ENCODE measurements at places on chromosomes 4 and X.
A peak's percentile ranks its signal among the peaks of the same experiment; 100 is the strongest.

DNA sequence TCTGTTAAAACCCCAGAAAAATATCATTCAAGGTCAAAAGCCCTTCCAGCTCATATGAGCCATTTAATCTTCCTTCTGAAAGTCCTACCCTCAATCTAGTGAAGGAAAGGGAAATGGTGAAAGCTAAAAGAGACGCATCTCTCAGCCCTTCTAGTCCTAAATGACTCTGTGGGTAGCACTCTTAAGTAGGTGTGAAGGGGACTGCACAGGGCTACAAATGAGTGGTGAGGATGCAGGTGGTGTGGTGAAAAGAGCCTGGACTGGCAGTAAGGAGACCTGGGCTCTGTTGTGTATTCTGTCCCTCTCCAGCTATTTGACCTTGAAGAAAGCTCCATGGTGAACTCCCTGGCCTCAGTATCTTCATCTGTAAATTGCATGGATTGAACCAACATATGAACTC, 671.8 kb upstream of the DIPK2B start:
- no peak overlapping the region for H3K27ac ChIP-seq
- H3K4me3 ChIP-seq: no peak overlapping the region
- H3K27me3 ChIP-seq: no peaks in the 10 kb centered on the region
- no peak for DNase-seq

GRCh38 chr4:101183666-101184373, 163.5 kb downstream of the PPP3CA start:
- no peaks in the 10 kb centered on the region for H3K36me3 ChIP-seq
- no peak overlapping the region for H3K27ac ChIP-seq
- peaks cover 24% of the 10 kb centered on the region for H3K4me1 ChIP-seq
- DNase-seq: no peak
- no peaks in the 10 kb centered on the region for H3K27me3 ChIP-seq

- H3K4me1 ChIP-seq: no peaks in the 10 kb centered on the region
- no peak for DNase-seq
- no peak overlapping the region for H3K27ac ChIP-seq
- no peaks in the 10 kb centered on the region for H3K27me3 ChIP-seq
Observed at GRCh38 chrX:96447161-96447560, 237.5 kb upstream of the DIAPH2 start.

DNA sequence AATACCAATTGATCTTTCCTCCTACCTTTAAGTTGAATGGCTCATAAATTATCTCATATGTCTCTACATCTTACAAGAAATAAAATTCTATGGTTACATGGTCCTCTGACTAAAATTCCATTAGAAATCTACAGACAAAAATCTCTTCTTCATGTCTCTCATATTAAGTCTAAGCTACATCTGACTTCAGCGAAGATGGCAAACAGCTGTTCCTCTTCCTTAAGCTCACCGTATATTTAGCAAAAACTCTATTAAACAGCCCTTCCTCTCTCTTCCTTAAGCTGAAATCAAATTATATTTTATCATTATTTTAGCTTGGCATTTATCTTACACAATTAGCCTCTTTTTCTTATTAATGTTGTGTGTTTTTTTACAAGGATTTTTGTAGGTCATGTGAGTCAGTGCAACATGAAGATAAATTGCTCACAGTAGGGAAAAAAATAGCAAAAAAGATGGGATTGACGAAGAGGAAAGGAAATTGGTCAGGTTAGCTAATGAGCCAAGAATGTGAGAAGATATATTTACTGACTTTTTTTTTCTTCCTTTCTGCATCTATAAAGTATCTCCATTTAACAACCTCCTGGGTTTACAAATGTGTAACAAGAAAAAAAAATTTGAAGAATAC, 2412.8 kb downstream of the ARAP2 start:
- H3K27me3 ChIP-seq: no peaks in the 10 kb centered on the region
- no peaks in the 10 kb centered on the region for H3K36me3 ChIP-seq
- H3K4me3 ChIP-seq: no peak overlapping the region
- DNase-seq: no peak
- H3K27ac ChIP-seq: no peak overlapping the region
- no peaks in the 10 kb centered on the region for H3K4me1 ChIP-seq

GRCh38 chr4:95742872-95743271, 97.0 kb upstream of the PDHA2 start:
- no peak overlapping the region for H3K27ac ChIP-seq
- H3K4me1 ChIP-seq: no peaks in the 10 kb centered on the region
- no peaks in the 10 kb centered on the region for H3K27me3 ChIP-seq

DNA sequence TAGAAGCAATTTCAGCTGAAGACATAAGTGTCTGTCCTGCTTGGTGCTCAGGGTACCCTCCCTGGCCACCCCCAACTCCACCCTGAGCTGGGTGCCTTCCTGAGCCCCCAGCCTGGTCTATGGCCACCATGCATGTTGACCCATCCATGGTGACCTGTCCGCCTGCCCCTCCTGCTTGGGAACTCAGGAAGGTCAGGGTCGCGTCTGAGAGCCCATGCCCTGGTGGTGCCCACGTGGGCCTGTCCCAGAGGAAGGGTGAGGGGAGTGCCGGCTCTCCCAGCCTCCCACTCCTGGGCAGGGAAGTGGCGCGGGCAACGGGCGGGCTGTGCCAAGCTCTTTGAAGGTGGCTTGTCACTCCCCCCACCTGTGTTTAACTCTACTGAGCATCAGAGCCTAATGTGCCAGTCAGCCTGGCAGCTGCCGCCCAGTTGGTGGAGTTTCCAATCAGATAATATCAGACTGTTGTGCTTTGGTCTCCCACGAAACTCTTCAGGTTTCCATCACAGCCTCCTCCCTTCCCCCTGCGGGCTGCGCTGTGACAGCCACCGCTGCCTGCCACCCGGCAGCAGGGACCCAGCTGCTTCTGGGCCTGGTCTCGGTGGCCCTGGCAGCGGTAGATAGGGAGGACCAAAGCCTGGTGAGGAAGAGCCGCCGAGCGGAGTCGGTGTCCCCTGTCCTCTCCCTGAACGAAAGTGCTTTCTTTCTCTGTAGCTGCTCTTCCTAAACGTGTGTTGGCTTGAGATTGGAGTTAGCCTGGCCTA, 4.8 kb downstream of the SH3BP2 start:
- no peaks in the 10 kb centered on the region for H3K27me3 ChIP-seq
- DNase-seq: no peak
- peak overlapping the region; percentile 69 for H3K4me3 ChIP-seq
- H3K4me1 ChIP-seq: peaks cover 33% of the 10 kb centered on the region
- H3K36me3 ChIP-seq: no peaks in the 10 kb centered on the region

- H3K4me1 ChIP-seq: peaks cover 2% of the 10 kb centered on the region
- H3K27me3 ChIP-seq: no peaks in the 10 kb centered on the region
- no peak overlapping the region for H3K4me3 ChIP-seq
- DNase-seq: no peak
- H3K36me3 ChIP-seq: peaks cover 54% of the 10 kb centered on the region
- H3K27ac ChIP-seq: no peak overlapping the region
Observed at GRCh38 chr4:17597517-17597916, 16.9 kb upstream of the MED28 start.

- peaks cover 6% of the 10 kb centered on the region for H3K27me3 ChIP-seq
- no peak overlapping the region for H3K27ac ChIP-seq
- no peak for DNase-seq
- no peaks in the 10 kb centered on the region for H3K36me3 ChIP-seq
Observed at GRCh38 chr4:10758906-10759305, 74.3 kb upstream of the CLNK start.

DNA sequence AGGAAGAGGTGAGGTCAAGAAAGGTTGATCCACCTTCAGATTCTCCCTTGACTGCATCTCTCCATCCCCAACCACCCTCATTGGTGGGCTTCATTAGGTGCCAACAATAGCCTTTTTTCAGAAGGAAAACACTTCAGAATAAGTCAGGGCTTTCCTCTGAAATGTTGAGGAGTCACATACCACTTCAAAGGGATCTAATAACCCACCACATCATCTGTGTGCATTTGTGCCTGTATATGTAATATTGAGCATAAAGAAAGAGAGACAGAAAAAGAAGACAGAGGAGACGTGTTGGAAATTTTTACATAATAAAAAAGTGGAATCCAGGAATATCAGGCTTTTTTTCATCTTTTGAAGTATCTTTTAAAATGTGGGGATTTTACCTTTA, 209.1 kb upstream of the SLC7A11 start:
- DNase-seq: no peak
- H3K4me1 ChIP-seq: no peaks in the 10 kb centered on the region
- H3K27me3 ChIP-seq: no peaks in the 10 kb centered on the region
- no peaks in the 10 kb centered on the region for H3K36me3 ChIP-seq
- H3K4me3 ChIP-seq: no peak overlapping the region
- H3K27ac ChIP-seq: no peak overlapping the region

GRCh38 chr4:80215449-80216052, 18.2 kb downstream of the PRDM8 start:
- H3K36me3 ChIP-seq: no peaks in the 10 kb centered on the region
- peaks cover 22% of the 10 kb centered on the region for H3K27me3 ChIP-seq
- DNase-seq: no peak
- H3K4me3 ChIP-seq: no peak overlapping the region
- no peak overlapping the region for H3K27ac ChIP-seq

GRCh38 chr4:48187813-48188212, 53.8 kb upstream of the TXK start:
- H3K4me3 ChIP-seq: no peak overlapping the region
- no peaks in the 10 kb centered on the region for H3K4me1 ChIP-seq
- no peak for DNase-seq
- H3K27ac ChIP-seq: no peak overlapping the region
- H3K27me3 ChIP-seq: no peaks in the 10 kb centered on the region

DNA sequence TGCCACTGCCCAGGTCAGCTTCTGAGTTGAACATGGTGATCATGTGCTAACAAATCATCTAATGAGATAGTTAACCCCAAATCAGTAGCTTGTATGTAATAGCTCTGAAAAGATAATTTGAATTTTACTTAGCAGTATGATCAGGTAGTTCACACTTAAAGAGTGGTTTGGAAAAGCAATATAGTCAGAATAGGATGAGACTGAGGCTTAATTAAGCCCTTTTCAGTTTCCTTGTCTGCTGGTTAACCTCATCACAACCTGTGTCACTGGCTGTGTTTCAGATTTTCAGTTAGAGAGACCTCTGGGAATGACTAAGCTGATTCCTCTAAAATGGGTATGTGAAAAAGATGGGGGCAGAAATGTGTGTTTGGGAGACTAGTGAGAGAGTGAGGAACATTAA, 38.1 kb downstream of the GPR174 start:
- DNase-seq: no peak
- no peaks in the 10 kb centered on the region for H3K27me3 ChIP-seq
- H3K27ac ChIP-seq: peak overlapping the region; percentile 60
- H3K36me3 ChIP-seq: peaks cover 3% of the 10 kb centered on the region
- H3K4me1 ChIP-seq: peaks cover 43% of the 10 kb centered on the region

GRCh38 chr4:184503869-184504300, 29.5 kb upstream of the IRF2 start:
- no peaks in the 10 kb centered on the region for H3K27me3 ChIP-seq
- no peak for DNase-seq
- peaks cover 16% of the 10 kb centered on the region for H3K4me1 ChIP-seq

GRCh38 chr4:3658530-3658913, 107.7 kb upstream of the ADRA2C start:
- H3K36me3 ChIP-seq: peaks cover 4% of the 10 kb centered on the region
- H3K27me3 ChIP-seq: peaks cover 75% of the 10 kb centered on the region
- H3K27ac ChIP-seq: no peak overlapping the region
- H3K4me1 ChIP-seq: no peaks in the 10 kb centered on the region

GRCh38 chr4:124111411-124111810, 601.1 kb downstream of the ANKRD50 start:
- H3K4me3 ChIP-seq: no peak overlapping the region
- no peak overlapping the region for H3K27ac ChIP-seq
- no peak for DNase-seq

DNA sequence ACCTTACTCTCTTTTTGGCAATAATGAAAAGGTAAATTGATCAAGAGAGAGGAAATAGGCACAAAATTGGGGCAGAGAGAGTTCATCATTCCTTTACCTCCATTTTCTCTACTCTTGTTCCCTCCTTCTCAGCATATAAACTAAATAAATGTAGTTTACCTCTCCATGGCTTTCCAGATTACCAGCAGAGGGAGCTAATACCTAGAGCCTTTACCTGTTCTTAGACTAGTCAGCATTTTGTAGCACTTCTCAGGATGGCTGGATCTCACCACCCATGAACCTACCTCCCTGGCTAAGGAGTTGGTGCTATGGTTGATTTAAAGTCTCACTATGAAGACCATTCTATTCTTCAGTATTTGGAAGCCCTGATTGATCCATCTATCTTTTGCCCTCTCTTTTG, 15.7 kb downstream of the OFD1 start:
- H3K36me3 ChIP-seq: peaks cover 44% of the 10 kb centered on the region
- no peak overlapping the region for H3K4me3 ChIP-seq
- no peaks in the 10 kb centered on the region for H3K27me3 ChIP-seq

- H3K4me1 ChIP-seq: no peaks in the 10 kb centered on the region
- DNase-seq: no peak
- H3K27me3 ChIP-seq: no peaks in the 10 kb centered on the region
- no peaks in the 10 kb centered on the region for H3K36me3 ChIP-seq
Observed at GRCh38 chr4:85113706-85114105, 147.2 kb upstream of the WDFY3 start.

DNA sequence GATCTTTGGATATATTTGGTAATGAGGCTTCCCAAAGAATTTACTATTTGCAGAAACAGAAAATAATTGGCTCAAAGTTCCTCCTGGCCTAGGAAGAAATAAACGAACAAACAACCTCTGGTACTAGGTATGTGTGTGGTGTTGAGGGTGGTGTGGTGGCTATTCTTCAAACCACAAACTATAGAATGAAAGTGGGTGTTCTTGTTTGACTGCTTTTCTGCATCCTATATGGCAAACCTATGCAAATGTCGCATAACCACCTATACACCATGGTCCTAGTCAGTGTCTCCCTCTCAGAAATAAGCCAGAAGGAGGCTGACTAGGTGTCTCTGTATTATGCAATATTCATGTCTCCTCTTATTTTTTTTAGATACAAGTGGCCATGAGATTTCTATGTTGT, 106.6 kb upstream of the PCDH18 start:
- H3K27me3 ChIP-seq: no peaks in the 10 kb centered on the region
- DNase-seq: no peak
- no peak overlapping the region for H3K4me3 ChIP-seq

DNA sequence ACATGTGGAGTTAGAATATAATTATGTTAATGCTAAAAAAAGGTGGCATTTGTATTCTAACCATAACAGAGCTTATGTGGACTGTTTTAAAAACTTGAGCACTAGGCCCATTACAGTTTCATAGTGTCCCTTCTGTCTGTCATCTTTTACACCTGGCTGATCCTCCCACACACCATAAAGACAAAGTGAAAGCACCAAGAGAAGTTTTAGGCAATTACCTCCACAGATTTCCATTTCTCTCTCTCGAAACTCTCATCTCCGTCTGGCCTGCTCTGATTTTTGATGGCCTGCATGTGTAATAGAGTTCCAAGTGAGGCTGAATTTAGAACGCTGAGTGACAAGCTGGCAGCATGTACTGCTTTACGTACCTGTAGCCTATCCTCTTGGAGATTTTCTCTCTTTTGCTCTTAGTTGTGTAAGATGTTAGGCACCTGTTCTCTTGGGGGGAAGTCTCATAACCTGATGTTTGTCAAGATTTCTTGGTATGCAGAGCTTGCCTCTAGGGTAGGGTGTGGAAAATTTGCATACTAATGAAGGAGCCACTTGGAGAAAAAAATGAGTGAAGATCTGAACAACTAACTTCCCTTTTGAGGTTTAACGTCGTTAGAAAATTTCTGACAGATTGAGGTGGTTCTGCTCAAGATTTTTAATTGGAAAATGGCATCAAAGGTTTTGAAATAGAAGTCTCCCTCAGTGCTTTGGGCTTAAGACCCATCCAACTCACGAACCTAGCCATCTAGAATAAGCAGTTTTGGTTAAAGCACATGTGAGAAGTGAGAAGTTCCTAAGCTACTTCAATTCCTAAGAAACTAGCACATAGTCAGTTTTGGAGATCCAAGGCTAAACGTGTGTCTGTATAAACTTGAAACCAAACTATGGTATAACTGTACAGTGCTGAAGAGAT, 57.6 kb upstream of the RAP1GDS1 start:
- no peak for DNase-seq
- peaks cover 6% of the 10 kb centered on the region for H3K27me3 ChIP-seq
- no peak overlapping the region for H3K4me3 ChIP-seq
- H3K4me1 ChIP-seq: peaks cover 3% of the 10 kb centered on the region
